ENCODE measurements at places on chromosomes 5 and 9.

GRCh38 chr5:58405175-58405574 is 54.7 kb downstream of the PLK2 start:
- no peak for DNase-seq

DNA sequence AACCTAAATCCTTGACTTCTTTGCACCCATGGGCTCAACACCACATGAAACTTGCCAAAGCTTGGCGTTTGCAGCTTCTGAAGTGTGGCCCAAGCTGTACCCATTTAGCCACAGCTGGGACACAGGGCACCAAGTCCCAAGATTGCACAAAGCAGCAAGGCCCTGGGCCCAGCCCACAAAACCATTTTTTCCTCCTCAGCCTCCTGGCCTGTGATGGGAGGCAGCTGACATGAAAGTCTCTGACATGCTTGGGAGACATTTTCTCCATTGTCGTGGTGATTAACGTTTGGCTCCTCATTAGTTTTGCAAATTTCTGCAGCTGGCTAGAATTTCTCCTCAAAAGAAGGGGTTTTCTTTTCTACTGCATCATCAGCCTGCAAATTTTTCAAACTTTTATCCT is 32.0 kb downstream of the ACTL7B start:
- no peak for DNase-seq

DNA sequence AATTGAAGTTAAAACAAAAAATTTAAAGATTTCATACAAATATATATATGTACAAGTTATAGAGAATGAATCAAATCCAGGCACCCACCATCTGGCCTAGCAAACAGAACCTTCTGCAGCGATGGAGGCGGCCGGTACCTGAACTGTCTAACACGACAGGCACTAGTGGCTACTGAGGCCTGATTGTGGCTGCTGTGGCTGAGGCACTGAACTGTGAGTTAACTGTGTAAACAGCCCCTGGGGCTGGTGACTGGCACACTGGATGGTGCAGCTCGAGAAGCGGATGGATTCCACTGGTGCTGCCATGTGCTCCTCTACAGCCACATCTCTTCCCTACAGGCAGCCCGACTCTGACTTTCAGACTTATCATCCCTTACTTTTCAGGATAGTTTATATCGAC is 82.4 kb downstream of the RAPGEF1 start:
- no peak for DNase-seq

- no peak for DNase-seq
Measured at GRCh38 chr5:72157625-72157962, 50.3 kb downstream of the MAP1B start.

- DNase-seq = no peak
Measured at GRCh38 chr5:67425514-67425913, 228.9 kb upstream of the CD180 start.

DNA sequence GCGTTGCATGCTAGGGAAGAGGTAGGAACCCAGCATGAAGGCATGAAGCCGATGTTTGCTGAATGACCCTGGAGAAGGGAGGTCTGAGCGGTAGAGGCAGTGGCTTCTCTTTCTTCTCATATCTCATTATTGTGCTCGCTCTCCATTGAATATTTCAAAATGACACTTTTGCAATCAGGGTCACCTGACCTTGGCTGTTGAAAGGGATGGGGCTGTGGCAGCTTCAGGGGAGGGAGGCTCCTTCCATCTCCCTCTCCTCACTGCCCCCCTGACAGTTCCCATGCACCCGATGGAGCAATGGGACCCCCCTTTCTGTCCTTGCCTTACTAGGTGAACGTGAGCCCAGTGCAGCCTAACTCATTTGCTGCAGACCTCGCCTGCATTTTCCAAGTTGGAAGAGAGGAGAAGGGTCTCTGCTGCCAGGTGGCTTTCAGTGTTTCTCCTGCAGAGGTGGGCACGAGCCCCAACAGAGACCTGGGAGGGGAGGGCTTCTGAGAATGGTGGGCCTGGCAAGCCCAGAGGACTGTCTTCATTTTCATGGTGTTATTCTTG is 17.9 kb downstream of the STC2 start:
- no peak for DNase-seq

- no peak for DNase-seq
Measured at GRCh38 chr9:17907779-17908508, 329.1 kb downstream of the SH3GL2 start.

GRCh38 chr5:68200288-68200687 is 15.3 kb upstream of the PIK3R1 start:
- no peak for DNase-seq

- peak; percentile 88 for DNase-seq
Measured at GRCh38 chr5:68215208-68215897, at the start of gene PIK3R1. Gene PIK3R1 (plus strand): TSS chr5:68215756. CDS start chr5:68226676, 10,920 bp downstream.

- DNase-seq = no peak
Measured at GRCh38 chr5:174794931-174795672, 70.7 kb downstream of the MSX2 start.

GRCh38 chr9:136609838-136610311 is 52.8 kb upstream of the EGFL7 start:
- DNase-seq = no peak

DNA sequence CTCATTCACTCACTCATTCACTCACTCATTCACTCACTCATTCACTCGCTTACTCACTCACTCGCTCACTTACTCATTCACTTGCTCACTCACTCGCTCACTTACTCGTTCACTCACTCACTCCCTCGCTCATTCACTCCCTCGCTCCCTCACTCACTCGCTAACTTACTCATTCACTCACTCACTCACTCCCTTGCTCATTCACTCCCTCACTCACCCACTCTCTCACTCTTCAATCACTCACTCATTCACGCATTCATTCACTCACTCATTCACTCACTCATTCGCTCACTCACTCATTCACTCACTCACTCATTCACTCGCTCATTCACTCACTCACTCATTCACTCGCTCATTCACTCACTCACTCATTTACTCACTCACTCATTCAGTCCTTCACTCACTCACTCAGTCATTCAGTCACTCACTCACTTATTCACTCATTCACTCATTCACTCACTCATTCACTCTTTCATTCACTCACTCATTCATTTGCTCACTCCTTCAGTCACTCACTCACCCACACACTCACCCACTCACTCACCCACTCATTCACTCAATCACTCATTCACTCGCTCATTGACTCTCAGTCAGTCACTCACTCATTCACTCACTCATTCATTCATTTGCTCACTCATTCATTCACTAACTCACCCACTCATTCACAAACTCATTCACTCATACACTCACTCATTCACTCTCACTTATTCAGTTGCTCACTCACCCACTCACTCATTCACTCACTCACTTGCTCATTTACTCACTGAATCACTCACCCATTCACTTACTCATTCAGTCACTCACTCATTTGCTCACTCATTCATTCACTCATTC is 36.0 kb upstream of the NOTCH1 start:
- DNase-seq = no peak

GRCh38 chr5:58239045-58239444 is 220.8 kb downstream of the PLK2 start:
- DNase-seq = no peak

GRCh38 chr5:65663804-65664521 is 39.1 kb downstream of the SHLD3 start:
- no peak for DNase-seq

GRCh38 chr5:175544108-175544511 is 65.8 kb downstream of the SFXN1 start:
- DNase-seq = no peak

DNA sequence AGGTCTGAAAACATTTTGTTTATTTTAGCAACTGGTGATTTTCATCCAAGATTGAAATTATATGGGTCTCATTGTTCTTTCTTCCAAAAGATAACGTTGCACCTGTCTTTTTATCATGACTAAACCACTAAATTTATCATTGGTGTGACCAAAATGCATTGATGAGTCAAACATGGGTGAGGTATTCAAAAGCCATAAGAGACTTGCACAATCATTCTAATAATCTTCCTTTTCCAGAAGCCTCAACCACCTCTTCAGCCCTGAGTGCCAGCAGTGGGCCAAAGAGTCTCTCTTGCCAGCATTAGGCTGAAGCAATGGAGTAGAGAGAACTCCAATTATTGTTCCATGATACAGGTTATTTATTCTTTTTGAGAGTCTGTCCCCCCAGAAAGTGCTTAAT is 198.9 kb downstream of the LURAP1L start:
- DNase-seq = no peak

GRCh38 chr5:163822548-163822947 is 317.1 kb downstream of the MAT2B start:
- DNase-seq = no peak

- no peak for DNase-seq
Measured at GRCh38 chr9:21657966-21658667, 144.3 kb upstream of the MTAP start.

All from T-helper 2 cell (primary cell).